Head of caudate nucleus (tissue), 42 donors: ENCODE measurements at places on chromosomes 4 and X.

DNA sequence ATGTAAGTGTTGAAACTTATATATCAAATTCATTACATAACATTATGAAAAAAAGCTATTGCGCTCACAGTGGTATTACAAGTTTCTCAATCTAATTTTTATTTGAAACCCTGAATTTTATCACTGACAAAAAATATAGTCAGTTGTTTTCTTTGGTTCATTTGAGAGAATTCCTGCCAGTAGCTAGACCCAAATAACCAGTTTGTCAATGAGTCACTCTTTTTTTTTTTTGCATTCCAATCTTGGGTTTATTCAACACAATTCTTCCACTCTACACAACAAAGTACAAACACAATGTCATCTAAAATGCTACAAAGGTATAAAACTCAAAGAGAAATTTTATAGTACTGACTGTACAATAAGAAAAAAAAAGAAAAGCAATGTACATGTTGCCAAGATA lies 13.1 kb downstream of the HPF1 start:
- no peak for DNase-seq

- DNase-seq: no peak
These were observed 49.5 kb downstream of the RGS12 start for GRCh38 chr4:3342182-3342854.

DNA sequence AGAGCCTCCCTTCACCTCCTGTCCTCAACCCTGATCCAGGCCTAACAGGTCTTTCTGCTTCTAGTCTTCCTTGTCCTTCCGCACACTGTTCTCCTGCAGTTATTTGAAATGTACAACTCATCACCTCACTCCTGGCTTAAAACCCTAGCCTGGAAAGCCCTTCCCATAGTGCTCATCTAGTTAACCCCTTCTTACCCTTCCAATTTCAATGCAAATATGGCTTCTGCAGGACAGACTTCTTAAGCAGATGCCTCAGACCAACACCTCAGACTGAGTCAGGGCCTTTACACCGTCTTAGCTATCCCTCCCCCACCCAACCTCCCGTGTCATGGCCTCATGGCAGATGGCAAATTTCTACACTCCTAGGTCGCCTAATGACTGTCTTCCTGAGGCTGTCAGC lies 130.4 kb downstream of the BCOR start:
- no peak for DNase-seq

GRCh38 chrX:57821703-57822387 lies 88.4 kb downstream of the ZXDA start:
- DNase-seq: no peak

DNA sequence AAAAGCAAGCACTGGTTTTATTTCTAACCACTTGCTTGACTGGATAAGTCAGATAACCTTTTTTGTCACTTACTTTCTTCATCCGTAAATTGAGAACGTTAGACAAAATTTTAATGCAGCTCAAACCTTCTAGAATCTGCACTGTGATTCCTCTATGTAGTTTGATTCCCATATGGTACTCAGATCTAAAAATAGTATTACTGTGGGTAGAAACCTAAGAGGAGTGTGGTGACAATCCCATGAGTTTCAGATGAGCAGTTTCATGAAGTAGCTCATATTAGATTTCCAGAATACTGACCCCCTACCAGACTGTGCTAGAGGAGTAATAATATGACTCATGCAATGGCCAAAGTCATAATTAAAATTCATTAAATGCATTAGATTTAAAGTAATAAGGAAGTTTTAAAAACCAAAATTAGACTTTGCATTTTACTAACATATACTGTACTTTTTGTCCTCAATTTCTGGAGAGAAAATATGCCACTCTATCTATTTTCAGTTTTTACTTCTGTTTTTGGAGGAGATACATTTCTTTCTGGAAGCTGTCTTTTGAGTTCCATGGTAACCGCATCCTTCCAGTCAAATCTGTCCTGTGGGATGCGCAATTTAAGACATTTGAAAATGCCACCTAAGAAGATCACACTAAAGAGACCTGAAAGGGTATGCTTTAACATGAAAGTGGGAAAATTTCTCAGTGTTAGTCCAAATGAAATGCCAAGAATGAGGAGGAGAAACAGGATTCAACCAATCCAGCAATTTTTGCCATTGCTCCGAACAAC lies 64.1 kb upstream of the GPM6A start:
- no peak for DNase-seq

DNA sequence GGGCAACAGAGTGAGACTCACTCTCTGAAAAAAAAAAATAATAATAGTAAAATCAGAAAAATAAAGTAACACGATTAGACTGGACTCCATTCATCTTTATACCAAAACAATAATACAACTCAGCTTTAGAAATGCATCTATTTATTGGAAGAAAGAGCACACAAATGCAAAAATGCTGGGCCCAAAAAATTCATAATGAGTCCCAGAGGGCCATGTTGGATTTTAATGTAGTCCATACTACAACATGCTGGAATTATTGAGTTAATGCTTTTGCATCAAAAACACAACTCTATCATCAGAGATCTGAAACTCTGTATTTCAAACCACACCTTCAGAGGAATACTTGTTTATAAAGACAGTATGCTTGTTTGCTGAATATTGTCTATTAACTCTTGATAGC lies 1614.7 kb downstream of the STIM2 start:
- DNase-seq: no peak

DNA sequence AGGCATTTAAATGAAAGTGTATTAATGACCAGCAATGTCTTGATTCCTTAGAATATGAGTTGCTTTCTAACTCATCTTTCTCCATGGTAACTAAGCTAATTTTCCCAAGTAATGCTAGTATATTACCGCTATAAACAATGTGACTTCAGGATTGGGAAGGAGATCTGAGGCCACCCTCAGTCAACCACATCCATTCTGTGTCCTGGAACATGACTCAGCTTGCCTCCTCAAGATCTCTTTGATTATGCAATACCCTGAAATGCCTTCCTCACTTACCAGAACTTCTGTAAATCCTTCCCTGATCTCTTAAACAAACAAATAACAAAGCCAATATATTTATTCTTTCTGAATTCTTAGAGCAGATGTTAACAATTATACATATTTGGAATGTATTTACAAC lies 1495.5 kb downstream of the PCDH18 start:
- no peak for DNase-seq

- DNase-seq: no peak
These were observed 87.1 kb downstream of the HDX start for GRCh38 chrX:84415140-84415539.

DNA sequence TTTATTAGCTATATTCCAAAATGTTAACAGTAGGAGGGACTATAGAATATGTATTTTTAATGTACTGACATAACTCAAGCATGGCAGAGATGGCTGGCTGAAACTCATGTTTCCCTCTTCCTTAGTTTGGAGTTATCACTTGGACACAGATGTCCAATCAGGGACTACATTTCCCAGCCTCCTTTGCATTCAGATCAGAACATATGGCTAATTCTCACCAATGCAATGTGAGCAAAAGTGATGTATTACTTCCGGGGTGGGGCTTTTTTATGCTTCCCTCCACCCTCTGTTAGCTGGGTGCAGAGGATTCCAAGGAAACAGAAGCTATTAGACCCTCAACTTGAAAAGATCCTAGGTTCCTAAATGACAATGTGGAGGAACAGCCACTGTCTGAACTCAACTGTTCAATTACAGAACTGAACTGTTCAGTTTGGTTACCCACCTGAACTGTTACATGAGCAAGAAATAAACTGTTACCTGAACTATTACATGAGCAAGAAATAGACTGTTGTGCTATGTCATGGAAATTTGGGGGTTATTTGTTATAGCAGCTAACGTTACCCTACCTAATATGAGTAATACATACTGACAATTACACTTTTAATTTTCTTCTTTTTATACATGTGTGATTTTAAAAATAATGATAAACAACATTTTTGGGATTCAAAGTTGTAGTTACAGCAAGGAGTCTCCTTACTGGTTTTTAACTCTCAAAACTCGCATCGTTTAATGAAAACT lies 29.6 kb upstream of the ERVMER34-1 start:
- DNase-seq: no peak

- DNase-seq: peak; percentile 32
These were observed 80.2 kb upstream of the CBLL2 start for GRCh38 chrX:22192419-22193060.

DNA sequence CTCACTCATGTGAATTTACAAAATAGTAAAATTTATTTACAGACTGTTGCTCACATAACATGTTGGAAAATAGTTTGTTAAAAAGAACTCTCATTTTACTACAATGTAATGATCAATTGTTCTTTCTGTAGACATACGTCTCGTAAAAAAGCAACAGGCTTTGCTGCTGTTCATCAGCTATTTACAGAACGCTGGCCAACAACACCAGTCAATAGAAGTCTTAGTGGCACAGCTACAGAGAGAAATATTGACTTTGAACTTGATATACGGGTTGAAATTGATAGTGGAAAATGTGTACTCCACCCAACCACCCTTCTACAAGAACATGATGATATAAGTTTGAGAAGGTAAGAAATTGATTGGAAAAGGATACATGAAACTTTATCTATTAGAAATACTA lies 47.6 kb upstream of the ADAD1 start:
- no peak for DNase-seq

DNA sequence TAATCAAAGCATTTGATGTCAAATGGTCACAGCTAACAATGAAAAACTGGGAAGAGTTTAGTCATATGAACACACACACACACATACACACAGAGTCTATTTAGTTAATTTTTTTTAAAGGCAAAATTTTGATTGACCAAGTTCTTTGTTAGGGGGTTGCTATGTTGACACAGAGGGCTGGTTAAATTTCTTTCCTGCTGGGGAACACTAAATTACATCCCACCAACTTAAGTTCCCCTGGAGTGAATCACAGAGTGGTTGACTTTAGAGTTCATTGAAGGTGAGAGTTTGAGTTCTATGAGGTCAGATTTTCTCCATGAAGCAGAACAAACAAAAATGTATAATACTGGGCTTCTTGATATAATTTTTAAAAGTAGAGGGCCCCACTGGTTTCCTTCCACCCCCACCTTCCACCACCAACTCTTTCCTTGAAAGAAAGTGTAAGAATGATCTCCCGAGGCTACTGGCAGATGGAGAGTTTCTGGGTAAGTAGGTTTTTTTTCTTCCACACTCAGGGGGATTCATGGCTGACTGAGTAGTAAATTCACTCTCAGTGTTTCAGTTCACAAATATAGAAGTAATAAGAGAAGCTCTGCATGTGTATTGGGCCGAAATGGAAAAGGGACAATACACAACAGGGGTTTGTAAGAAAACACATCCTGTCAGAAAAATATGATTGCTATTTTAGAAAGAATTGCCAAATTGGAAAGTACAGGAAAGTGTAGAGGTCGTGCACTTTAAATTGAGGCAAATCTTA lies 917.0 kb upstream of the LCORL start:
- DNase-seq: no peak

GRCh38 chr4:9735515-9735914 lies 45.9 kb upstream of the DRD5 start:
- DNase-seq: no peak

DNA sequence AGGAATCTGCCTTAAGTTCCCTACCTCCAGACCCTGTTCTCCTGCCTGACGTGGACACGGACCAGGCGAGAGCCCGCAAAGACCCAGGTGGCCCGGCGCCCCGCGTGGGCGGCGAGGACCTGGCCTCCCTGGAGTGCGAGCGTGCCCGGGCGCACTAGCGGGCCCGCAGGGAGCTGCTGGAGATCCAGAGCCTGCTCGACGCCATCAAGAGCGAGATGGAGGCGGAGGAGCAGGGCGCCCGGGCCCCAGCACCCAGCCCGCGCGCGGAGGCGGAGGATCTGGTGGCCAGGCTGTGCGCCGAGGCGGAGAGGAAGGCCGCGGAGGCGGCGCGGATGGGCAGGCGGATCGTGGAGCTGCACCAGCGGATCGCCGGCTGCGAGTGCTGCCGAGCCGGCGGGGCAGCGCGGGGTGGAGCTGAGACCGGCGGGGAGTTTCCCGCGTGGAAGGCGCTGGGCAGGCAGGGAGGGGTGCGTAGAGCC lies 18.2 kb downstream of the MRFAP1 start:
- peak; percentile 60 for DNase-seq

- no peak for DNase-seq
These were observed 79.7 kb upstream of the PRPS2 start for GRCh38 chrX:12711435-12712040.

- no peak for DNase-seq
These were observed 99.7 kb downstream of the ATXN3L start for GRCh38 chrX:13219991-13220764.

DNA sequence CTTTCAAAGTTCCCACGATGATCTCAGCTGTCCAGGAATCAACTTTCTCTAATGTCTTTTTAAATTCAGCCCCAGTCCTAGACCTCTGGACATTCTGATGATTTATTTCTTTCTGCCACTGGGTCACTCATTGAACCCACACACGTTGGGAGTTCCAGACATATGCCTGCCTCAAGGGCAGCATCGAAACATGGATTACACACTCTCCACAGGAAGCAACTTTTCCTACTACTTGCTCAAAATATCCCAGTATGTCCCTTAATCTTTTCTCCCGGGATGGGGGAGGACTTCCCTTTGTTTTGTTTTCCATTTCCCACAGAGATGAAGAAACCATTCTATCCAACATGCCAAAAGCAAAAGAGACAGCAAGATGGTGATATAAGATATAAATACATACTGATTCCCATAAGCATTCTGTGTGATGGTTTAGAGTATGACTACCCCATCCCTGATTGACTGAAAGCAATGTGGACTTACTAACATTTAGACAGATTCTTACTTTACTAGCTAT lies 79.8 kb upstream of the PPARGC1A start:
- no peak for DNase-seq

DNA sequence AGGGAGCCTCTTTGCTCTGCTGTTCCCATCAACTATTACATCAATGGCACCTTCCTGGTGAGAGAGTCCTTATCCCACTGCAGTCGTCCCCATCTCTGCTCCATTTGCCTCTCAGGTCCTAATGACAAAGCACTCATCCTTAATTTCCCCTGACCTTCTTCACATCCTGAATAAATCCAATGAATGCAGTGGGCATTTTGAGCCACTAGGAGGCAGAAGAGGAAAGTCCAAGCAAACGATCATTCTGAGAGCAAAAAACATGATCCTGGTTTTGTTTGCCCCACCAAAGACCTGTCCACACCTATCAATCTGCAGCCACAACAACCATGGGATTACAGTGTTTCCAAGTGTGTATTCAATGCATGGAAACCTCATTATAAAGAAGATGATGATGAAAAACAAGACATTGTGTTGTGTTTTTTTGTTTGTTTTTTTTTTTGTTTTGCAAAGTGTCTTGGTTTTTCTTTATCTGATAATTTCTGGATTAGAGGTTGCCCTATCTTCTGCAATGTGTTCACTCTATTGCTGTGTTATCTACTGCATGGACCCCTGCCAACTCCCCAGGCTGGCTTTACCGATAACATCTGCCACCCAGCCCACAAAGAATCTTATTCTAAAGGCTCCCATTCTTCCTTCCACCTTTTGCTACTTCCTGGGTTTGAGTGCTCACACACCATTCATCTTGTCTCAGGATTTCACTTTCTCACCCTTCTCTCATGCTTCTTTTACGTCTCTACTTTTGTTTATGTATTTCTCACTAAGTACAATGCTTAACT lies 207.2 kb downstream of the NLGN4X start:
- peak; percentile 54 for DNase-seq

- no peak for DNase-seq
These were observed 98.7 kb downstream of the CFAP299 start for GRCh38 chr4:80434238-80434637.

GRCh38 chr4:52621567-52621966 lies 37.5 kb downstream of the USP46 start:
- DNase-seq: no peak
